ENCODE measurements at places on chromosomes 5 and 9.
A peak's percentile ranks its signal among the peaks of the same experiment; 100 is the strongest.

GRCh38 chr5:173746047-173746646 is 129.7 kb upstream of the BOD1 start:
- DNase-seq = peak; percentile 87

GRCh38 chr5:150221471-150221870 is 31.6 kb downstream of the SLC6A7 start:
- no peak for DNase-seq

DNA sequence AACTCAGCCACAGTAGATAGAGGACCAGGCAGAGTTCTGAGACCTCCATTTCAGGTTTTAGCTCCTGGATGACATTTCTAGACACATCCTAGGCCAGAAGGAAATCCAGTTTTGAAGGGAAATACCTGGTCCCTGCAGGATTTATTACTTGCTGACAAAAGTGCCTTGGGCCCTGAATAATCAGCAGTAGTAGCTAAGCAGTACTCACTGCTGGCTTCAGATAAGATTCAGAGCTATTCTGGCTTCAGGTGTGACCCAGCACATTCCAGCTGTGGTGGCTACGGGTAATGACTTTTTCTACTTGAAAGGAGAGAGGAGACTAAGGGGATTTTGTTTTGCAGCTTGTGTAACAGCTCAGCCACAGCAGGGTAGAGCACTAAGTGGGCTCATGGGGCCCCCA is 34.0 kb downstream of the NDUFAF2 start:
- no peak for DNase-seq

- no peak for DNase-seq
These were observed 104.2 kb downstream of the MELK start for GRCh38 chr9:36676778-36677485.

DNA sequence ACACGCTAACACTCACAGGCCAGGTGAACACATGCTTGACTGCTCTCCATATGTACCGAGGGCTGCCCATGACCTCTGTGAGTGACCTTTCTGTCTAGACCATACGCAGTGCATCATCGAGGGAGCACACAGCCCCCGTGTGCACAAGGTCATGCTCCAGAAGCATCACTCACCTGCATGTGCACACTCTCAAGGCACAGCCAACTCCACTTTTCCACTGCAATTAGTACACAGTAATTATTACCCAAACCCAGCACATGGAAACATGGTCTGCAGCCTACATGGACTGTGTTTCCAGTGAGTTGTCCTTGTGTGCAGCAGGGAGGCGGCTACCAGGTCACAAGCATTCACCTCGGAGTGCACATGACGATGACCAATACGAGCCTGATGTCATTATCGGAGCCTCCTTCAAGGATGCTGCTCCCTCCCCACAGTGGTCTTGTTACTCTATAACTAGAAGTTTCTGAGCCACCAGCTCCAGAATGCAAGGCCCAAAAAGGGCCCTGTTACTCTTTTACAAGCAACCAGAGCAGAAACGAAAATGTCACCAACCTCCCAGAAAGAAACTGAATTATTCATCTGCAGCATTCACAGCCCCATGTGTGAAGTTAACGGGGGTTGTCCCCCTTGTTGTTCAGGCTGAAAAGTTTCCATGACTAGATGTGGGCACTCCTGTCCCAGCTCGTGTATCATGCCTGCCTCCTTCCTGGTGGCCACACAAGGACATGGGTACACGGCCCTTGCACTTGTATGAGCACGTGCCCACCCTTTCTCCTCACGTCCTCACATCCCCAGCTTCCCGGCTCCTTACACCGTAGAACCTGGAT is 31.2 kb downstream of the SEMA4D start:
- no peak for DNase-seq

DNA sequence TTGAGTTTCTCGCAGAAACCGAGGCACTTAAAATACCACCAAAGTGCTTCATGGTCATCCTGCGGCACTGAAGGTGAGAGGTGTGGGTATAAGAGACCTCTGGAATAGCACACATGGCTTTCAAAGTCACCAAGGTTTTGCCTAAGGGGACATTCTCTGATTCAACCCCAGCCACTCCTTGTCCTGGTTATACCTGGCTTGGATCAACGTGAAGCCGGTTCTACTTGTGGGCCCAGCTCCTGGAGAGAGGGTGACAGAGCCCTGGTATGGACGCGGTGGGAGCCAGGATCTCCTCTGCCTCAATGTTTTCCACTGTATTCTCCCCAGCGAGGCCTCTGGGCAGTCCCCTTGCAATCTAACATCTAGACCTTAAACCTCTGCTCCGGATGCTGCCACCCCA is 132.0 kb downstream of the FSTL4 start:
- DNase-seq = no peak

DNA sequence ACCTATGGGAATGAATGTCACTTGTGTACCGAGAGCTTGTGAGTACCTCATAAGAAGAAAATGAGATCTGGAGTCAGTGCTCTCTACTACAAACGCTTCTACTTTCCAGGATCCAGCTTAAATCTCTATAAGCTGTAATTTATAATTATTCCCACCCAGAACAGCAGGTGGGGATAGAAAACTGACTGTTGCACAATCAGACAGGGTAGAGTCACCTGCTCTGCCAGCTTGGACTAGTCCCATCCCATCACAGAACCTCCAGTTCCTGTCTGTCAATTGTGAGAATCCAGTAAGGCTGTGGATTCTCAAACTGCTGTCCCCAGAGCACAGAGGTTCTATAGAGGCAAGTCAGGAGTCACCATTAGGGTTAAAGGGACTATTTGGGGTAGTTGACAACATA is 2.0 kb downstream of the SPINK7 start:
- no peak for DNase-seq

DNA sequence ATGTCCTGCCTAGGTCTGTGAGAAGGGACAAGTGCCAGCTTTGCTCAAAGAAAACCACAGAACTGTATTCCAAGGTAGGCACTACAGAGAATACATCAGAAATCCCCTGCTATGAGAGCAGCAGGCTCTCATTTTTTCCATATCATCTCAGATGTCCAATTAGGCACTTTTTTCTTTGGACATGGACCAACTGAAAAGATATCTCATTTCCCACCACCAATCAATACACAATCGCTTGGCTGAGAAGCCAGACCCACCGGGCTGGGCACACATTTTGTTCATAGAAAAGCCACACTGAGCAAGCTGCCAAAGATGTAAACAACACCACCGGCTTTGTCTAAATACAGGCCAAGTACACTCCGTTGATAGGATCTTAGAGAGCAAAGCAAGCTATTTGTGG is 25.9 kb downstream of the STOM start:
- DNase-seq = no peak

GRCh38 chr5:39740404-39740803 is 315.6 kb upstream of the DAB2 start:
- DNase-seq = no peak

DNA sequence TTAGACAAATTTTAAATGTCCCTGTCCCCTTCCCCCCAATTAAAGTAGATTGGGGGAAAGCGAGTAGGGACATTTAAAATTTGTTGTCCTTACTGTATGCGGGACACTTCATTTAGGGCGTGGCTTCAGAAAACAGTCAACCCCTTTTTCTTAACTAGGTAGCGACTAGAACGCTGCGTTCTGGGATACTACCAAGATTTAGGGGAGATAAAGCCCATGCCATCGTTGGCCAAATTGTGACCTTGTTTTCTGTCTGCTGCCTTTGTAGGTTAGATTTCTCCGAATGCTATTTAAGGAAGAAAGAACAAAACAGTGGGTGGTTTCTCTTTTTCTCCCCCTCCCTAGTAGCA is 1.2 kb downstream of the CKS2 start:
- peak; percentile 53 for DNase-seq

DNA sequence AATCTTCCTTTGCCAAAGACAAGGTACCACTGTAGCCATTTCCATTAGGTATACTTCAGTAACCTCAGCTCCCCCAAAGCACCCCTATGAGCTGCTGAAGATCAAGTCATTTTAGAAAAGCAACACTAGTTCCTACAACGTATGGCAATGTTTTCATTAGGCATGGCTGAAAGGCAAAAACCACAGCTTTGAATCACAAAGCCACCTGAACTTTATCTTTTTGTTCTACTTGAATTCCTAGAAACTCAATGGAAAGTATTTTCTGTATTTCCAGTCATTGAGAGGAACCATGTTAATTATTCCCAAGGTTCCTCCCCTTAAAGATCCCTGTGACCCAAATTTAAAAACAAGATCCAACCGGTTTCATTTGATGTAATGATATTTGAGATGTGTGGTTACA is 152.1 kb downstream of the EFNA5 start:
- no peak for DNase-seq

DNA sequence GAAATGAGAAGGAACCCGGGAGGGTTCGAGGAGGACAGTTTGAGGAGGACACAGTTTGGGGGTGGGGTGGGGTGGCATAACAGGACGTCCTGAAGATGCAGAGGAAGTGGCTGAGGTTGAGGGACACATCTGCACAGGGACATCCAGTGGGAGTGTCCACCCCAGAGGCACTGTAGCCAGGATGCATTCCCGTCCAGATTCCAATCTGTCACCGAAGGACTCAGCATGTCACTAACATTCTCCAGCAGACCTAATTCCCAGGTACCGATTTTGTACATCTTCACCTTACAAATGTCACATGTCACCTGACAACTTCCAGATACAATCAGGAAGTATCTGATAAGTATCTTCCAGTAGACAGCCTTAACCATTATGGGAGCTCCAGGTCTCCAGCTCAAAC is 42.6 kb downstream of the EPB41L4B start:
- DNase-seq = no peak

DNA sequence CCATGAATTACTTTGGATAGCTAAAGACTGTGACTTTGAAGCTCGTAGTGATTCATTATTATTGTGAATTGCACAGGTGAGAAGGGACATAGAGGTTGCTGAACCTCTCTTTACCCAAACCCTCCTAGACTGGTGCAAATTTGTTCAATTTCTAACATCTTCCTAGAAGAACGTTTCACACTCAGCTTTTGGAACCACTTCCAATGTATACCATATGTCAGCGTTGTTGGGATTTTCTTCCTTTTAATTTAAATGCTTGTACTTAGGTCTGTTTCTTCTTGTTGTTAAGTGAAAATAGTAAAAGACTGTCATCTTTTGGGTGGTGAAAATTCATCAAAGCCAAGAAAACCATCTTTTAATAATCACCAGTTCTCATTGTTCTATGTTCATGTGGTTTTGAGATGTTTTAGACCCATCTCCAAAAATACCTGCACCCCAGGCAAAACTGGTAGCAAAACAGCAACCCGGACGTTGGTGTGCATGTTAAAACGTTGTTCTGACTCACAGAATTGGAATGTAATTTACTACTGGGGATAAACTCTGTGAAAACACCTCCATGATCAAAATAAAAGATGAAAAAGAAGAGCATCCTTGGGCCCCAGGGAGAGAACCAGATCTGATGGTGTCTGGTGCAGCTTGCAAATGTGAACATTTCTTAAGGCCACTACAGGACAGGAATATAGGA is 238.3 kb downstream of the NPR3 start:
- DNase-seq = no peak

DNA sequence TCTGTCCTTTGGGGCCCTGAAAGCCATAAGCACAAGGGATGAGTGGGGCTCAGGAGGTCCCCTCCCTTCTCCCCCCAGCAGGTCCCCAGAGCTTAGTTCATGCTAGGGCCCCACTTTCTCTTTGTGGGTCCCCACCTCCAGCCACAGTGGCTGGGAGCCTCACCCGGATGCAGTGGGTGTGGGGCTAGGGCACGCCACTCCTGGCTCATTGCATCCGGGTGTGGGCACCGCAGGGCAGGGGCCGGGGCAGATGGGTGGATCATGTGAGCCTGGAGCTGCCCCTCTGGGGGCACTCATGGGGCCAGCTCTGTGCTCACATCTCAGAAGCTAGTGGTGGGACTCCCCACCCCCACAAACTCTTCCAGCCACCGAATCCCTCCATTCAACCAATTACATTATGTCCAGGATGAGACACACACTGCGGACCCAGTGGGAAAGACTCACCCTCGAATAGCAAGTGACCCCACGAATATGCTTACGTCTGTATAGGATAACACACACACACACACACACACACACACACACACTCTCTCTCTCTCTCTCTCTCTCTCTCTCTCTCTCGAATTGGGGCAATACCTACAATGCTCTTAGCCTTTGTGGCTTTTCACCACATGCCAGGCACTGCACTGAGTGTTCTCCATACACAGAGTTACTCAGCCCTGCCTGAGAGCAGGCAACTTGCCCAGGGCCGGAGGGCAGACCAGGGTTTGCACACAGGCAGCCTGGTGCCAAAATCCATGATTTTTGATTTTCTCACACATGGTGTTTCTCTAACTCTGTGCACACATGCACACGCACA is 16.8 kb upstream of the PHYKPL start:
- DNase-seq = peak; percentile 59

GRCh38 chr5:172801179-172801671 is 30.2 kb upstream of the DUSP1 start:
- DNase-seq = no peak

DNA sequence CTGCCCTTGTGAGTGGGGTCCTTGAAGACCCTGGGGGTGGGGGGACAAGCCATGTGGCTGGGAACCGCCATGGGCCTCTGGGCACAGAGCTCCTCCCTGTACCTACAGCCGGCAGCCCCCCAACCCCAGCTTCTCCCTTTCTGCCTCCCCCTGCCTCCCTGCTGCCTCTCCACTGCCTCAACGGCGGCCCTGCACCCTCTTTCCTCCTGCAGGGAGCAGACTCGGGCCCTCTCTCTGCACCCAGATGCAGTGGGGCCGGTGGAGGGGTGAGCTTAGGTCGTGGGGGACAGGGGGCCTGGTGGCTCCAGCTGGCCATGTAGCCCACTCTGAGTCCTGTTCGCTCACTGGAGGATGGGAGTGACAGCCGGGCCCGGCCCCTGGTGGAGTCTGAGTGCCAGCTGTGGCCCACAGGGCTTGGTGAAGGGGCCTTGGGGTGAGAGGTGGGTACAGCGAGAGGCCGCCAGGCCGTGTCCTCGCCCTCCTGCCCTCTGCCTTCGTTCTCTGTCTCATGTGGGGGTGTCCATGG is 139.3 kb upstream of the COL5A1 start:
- DNase-seq = no peak

GRCh38 chr9:81719972-81720371 is 30.6 kb upstream of the TLE1 start:
- DNase-seq = no peak

- peak; percentile 4 for DNase-seq
These were observed 275.0 kb downstream of the NR2F1-AS1 start for GRCh38 chr5:93305984-93306383.

GRCh38 chr5:82255844-82256243 is 22.3 kb downstream of the RPS23 start:
- peak; percentile 89 for DNase-seq

- DNase-seq = no peak
These were observed 464 bp downstream of the CEMIP2 start for GRCh38 chr9:71767776-71768321.

DNA sequence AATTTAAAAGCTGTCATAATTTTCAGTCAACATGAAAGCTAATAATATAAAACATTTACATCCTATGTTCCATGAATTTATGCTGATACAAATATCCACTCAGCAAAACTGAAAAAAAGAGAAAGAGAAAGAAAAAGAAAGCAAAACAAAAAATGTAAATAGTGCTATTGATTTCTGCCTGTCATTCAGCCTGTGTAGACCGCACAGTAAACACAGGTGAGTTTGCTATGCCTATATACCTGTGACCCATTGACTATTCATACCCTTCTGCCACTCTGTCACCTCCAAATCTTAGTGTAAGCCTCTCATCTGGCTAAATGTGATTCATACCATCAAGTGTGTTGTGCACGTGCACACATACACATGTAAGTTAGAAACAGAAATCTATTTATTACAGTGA is 359.0 kb upstream of the RORB start:
- no peak for DNase-seq

- no peak for DNase-seq
These were observed 102.5 kb downstream of the CAMSAP1 start for GRCh38 chr9:135804581-135805421.

GRCh38 chr9:126673689-126674364 is 60.1 kb downstream of the LMX1B start:
- DNase-seq = no peak

Data from RPMI8226 (cell line).